ENCODE measurements at places on chromosomes 12 and 14.
A peak's percentile ranks its signal among the peaks of the same experiment; 100 is the strongest.

DNA sequence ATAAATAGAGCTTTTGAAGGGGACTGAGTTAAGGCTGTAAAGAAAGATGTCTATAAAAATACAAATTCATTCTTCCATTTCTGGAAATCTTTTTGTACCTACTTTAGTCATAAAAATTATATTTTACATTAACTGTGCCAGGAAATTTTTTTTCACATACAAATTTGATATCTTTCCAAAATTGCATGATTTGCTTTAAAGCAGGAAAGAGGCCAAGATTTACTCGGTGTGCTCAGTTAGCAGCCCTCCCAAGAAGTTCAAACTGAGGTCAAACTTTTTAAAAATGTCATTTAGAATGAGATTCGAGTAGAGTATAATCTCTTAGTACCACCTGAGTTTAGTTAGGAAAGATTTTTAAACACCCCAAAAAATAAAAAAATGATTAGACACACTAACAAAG lies 173.2 kb upstream of the GRIP1 start:
- no peak for DNase-seq

DNA sequence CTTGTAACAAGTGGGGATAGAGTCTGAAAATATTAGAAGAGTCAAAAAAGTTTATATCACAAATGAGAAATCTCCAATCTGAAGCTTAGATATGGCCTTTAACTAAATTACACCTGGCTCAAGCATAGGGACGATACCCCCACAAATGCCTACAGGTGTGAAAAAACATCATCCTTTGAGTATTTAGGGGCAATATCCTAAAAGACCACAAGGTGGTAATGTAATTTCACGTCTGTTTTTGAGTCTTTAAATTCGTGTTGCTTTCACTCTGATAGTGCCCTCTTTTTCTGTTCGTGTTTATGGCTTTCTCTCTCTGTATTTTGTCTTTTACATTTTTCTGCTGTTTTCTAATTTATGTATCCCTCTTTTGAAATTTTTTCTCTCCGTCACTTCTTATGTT lies 84.3 kb downstream of the ETNK1 start:
- no peak for DNase-seq

- no peak for DNase-seq
Observed at GRCh38 chr12:62766496-62766895, 168.5 kb downstream of the PPM1H start.

DNA sequence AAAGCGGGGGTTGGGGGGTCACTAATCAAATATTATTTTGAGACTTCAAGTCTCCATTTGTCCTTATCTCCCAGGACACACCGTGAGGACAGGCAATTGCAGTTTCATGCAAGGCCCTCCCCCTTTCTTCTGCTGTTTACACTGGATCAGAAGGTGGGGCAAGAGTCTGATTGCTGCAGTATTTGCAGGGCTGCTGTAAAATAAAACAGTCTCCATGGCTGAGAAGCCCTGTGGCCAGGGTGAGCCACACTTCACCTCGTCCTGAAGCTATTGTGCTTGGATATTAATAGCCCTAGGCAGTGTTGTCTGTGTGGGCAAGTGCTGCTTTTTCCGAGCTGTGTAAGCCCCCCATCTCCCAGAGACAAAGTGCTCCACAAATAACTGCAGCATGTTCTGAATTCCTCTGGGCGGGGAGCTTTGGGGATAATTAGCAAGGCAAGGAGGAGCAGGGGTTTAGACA lies 187.4 kb upstream of the NTF3 start:
- DNase-seq = no peak

DNA sequence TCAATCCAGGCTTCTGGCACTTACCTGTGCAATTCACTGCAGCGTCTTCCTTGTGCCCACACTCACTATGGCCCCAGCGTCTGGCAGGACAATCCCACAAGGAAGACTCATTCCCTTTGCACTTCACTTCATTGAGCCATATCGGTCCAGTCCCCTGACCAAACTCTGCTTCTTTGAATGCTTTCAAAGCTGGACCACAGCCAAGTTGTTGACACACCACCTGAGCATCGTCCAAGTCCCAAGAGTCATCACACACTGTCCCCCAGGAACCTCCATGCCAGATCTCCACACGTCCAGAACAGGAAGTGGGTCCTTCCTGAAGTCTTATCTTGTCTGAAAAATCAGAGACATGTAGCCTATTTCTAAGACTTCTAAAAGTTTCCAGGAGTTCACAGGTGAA lies 20.2 kb downstream of the CD163 start:
- no peak for DNase-seq

DNA sequence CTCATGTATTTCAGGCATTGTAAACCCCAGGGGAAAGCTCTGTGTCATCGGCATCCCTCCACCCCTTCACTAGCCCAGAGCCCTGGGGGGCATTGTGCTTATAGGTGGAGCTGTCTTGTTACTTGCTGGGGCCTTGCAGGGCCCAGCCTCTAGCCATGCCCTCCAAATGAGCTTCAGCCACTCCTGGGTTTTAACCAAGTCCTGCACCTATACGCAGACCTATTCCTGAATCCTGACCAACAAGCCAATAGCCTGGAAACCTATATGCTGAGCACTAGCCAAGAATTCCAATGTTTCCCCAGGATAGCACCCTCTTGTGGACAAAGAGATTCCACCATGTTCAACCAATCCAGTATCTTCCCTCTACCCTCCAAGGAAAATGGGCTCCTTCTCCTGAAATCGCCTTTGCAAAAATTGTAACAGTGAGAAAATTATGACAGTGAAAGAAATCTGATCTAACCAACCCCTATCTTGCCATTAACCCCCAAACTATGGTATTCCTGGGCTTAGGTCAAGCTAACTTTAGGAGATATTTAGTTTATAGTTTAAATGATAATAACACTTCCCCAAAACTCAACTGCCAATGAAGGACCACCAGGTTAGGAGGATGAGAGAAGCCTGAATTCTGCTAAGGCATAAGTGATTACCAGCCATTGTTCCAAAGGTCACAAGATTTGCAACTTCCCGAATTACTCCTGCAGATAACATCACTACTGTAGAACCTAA lies 55.5 kb downstream of the TTC7B start:
- peak; percentile 25 for DNase-seq

DNA sequence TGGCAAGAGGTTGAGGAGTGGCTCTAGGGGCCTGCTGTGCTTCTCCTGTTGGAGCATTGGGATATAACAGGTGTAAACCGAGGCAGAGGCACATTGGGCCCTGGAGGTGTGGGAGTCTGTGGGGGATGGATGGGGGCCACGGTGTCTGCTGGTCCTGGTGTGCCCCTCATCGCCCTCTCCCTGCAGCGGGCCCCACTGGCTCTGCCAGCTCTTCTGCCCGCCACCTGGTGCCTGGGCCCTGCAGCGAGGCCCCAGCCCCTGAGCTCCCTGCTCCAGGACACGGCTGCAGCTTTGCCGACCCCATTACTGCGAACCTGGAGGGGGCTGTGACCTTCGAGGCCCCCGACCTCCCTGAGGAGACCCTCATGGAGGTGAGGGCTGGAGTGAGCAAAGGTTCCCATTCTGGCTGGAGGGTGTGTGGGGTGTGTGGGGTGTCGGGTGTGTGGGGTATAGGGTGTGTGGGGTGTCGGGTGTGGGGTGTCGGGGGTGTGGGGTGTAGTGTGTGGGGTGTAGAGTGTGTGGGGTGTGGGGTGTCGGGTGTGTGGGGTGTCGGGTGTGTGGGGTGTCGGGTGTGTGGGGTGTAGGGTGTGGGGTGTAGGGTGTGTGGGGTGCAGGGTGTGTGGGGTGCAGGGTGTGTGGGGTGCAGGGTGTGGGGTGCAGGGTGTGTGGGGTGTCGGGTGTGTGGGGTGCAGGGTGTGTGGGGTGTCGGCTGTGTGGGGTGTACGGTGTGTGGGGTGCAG lies 10.6 kb upstream of the PUS1 start:
- no peak for DNase-seq

GRCh38 chr12:103743788-103744187 lies 97.2 kb downstream of the NT5DC3 start:
- DNase-seq = no peak

DNA sequence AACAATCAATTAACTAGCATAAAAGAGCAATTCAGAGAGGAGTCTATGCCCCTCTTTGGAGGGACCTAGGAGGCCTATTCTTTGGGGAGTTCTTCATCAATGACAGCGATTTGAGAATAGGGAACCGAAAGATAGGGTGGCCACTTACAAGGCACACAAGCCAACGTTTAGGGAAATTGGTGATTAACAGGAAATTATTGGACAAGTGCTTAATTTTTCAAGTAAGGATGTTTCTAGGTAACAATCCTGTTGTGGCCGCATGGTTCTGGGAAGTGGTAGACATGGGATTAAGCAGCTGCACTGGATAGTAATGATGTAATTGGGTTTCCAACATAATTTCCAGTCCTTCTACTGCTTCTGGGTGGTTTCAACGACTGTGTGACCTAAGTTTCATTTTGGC lies 83.2 kb downstream of the HMGA2 start:
- DNase-seq = no peak

GRCh38 chr14:95026851-95027463 lies 130.4 kb downstream of the DICER1 start:
- DNase-seq = no peak

DNA sequence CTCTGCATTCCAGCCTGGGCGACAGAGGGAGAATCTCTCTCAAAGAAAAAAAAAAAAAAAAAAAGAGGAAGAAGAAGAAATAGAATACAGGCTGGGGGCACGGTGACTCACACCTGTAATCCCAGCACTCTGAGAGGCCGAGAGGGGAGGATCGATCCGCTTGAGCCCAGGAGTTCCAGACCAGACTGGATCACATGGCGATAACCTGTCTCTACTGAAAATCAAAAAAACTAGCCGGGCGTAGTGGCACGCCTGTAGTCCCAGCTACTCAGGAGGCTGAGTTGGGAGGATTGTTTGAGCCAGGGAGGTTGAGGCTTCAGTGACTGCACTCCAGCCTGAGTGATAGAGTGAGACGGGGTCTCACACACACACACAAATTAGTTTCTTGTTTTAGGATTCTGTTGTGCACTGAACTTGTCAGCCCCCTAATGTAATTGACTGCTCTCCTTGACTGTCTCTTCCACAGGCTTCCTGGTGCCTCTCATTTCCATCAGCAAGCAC lies 963 bp upstream of the TINF2 start:
- DNase-seq = peak; percentile 65

DNA sequence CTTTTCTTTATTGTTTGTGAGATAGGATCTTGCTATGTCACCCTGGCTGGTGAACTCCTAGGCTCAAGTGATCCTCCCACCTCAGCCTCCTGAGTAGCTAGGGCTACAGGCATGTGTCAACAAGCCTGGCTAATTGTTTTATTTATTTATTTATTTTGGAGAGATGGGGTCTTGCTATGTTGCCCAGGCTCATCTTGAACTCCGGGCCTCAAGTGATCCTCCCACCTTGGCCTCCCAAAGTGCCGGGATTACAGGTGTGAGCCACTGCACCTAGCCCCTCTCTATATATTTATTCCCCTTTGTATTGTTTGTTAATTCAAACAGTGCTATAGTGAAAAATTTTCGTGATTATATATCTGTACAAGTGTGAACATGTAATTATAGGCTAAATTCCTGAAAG lies 123.3 kb downstream of the DAAM1 start:
- no peak for DNase-seq

- no peak for DNase-seq
Observed at GRCh38 chr14:101499080-101499479, 62.2 kb upstream of the DIO3 start.

DNA sequence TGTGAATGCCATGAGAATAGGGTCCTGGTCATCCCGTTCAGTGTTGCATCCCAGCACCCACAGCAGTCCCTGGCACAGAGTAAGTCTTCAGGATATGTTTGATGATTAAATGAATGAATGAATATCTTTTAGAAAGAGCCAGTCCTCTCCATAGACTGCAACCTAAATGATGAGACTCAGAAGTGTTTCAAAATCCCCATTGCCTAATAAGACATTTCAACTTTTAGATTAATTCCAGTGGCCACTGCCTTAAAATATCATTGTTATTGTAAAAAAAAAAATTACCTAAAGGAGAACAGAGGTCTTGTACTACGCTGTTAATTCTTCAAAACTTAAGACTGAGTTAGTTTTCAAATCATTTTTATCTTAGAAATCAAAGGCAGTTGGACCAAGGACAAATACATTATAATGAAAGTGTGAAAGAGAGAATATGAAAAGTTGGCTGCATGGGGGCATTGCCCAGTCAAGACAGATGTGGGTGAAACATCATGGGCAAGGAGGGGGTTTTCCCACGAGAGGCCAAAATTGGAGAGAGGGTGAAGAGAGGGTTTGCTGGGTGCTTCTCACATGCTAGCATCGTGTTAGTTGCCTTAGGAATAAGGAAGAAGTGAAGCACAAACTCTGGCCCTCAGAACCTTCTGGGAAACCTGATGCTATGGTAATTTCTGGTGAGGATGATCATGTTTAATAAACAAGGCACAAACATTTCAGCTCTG lies 26.3 kb upstream of the CPM start:
- DNase-seq = no peak

- no peak for DNase-seq
Observed at GRCh38 chr12:6182279-6182898, 17.8 kb upstream of the CD9 start.
